ENCODE measurements at places on chromosomes 12 and 14.

DNA sequence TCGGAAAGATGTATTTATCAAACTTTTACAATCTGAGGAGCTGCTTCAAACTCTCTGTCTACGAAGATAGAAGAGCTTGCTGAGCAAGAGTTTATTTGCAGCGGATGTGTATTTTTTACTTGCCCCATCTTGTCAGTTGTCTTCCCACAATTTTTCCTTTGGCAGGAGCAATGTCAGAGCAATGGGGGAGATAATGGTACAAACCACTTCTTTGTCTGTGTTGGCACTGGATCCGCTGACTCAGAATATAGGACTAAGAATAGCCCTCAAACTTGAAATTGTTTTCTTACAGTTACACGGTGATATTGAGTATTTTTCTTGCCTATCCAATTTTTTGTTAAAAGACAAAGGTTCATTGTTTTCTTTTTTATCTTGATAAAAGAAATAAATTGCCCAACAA lies 27.6 kb downstream of the HELB start:
- DNase-seq, result no peak

- DNase-seq, result no peak
Observed at GRCh38 chr14:102817942-102818940, 41.0 kb downstream of the TRAF3 start.

DNA sequence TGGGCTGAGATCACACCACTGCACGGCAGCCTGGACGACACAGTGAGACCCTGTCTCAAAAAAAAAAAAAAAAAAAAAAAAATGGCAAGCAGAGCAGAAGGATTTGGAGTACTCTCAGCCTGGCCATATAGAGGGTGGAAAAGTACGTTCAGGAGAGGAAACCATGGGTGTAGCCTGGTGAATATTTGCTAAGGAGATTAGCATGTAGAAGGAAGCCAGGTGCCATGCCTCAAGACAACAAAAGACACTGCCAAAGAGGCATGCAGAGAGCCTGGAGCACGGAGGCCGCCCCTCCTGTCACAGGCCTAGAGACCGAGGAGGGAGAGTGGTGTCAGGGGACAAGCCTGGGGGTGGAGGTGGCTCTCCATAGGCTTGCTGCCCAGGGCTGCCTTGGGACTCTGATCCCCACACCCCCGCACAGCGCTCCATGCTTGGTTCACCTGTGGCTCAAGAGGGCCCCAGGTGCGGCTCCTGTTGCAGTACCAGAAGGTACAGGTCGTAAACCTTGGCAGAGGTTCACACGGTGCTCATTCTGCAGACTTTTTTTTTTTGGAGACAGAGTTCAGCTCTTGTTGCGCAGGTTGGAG lies 27.9 kb upstream of the DEGS2 start:
- DNase-seq, result no peak

- DNase-seq, result no peak
Observed at GRCh38 chr12:2638273-2639019, 156.3 kb upstream of the FKBP4 start.

DNA sequence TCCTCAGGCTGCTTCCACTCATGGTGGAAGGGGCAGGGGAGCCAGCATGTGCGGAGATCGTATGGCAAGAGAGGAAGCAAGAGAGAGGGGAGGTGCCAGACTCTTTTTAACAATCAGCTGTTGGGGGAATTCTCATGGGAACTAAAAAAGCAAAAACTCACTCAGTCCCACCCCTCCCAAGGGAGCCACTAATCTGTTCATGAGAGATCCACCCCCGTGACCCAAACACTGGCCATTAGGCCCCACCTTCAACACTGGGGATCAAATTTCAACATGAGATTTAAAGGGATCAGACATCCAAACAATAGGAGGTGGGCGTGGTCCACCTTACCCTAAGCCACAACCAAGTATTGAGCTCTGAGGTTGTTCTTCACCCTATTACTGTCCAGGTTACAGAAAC lies 375.1 kb downstream of the GRIN2B start:
- no peak for DNase-seq

DNA sequence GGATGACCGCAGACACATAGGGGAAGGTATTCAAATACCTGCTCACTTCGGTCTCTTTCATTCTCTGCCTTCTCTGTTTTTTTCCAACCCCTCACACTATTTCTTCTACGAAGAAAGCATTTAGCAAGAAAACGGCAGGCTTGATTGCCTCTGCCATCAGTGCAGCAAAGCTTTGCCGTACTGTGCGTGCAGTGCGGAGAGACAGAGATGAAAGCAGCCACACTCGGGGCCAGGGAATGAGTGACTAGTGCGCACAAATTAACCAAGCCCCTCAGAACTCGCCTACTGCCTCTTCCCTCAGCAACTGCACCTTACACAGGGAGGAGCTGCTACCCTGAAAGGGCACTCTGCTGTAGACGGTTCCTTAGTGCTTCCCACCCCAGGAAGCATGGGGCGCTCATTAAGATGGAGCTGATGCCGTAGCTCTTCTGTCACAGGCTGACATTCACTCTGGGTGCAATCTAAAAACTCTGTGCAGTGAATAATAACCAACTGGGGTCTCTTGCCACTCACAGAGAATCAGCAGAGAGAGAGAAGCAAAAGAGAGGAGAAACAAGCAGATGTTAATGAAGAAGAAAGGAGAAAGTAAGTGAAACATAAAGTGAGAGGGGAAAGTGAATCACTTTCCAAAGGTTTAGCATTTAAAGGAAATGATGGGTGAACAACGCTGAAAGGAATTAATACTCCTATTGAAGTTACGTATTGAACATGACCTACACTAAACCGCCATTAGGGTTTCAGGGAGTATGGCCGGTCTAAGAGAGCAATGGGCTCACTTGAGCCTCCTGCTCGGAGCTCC lies 69.4 kb downstream of the GRIN2B start:
- DNase-seq, result no peak

- no peak for DNase-seq
Observed at GRCh38 chr14:98114122-98114895, 1157.7 kb downstream of the BCL11B start.

DNA sequence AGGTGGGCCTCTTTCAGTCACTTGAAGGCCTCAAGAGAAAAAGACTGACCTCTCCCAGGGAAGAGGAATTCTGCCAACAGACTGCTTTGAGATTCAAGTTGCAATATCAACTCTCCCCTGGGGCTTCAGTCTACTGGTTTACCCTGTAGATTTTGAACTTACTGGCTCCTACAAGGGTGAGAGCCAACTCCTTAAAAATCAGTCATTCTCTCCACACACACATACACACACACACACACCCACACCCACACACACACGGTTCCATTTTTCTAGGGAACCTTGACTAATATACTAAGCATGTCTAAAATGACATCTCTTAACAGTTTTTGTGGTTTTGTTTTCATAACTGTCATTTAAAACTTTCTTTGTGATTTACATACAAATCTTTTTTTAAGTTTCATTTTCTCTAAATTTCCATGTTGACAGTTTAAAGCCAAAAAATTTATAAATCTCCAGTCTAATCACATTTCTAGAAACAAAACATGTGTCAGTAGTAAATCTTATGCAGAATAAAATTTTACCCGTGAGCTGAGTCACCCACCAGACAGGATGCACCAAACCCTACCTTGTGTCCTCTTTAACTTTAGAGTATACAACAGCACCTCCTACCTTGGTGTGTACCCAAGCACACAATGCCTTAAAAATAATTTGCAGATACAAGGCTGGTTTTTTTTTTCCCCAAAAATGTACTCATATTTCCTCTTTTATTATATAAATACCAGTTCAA lies 394.6 kb downstream of the AEBP2 start:
- DNase-seq, result no peak

GRCh38 chr12:57401165-57401564 lies 29.7 kb downstream of the R3HDM2 start:
- DNase-seq, result no peak

- DNase-seq, result no peak
Observed at GRCh38 chr12:43899574-43899973, 63.7 kb downstream of the TMEM117 start.

- DNase-seq, result no peak
Observed at GRCh38 chr14:98606041-98606640, 665.9 kb downstream of the BCL11B start.

DNA sequence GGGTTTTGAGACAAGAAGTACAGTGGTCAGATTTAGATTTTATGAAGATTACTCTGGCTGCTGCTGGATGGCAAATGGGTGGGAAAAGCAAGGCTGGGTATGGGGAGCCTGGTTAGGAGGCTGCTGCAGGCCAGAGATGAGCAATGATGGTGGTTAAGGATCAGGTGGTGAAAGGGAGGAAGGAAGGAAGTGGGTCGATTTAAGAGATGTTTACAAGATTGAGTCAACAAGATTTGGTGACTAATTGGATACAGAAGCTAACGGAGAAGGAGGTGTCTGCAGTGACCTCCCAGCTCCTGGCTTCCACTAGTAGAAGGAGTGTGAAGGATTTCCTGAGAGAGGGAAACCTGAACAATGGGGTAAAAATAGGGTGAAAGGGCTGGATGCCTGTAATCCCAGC lies 18.7 kb downstream of the NOS1 start:
- DNase-seq, result no peak

DNA sequence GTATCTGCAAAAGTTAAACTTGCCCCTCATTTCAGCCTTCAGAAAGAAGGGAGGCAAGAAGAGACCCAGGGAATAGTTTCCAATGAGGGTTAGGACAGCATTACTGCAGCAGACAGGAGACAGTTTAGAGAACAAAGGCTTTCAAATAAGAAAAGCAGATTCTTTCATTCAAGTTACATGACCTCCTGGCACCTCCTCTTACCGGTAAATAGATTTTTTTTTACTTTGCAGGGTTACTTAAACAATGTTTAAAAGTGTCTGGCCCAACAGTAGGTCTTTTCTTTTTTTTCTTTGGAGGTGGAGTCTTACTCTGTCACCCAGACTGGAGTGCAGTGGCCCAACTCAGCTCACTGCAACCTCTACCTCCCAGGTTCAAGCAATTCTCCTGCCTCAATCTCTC lies 47.1 kb downstream of the SINHCAF start:
- no peak for DNase-seq

DNA sequence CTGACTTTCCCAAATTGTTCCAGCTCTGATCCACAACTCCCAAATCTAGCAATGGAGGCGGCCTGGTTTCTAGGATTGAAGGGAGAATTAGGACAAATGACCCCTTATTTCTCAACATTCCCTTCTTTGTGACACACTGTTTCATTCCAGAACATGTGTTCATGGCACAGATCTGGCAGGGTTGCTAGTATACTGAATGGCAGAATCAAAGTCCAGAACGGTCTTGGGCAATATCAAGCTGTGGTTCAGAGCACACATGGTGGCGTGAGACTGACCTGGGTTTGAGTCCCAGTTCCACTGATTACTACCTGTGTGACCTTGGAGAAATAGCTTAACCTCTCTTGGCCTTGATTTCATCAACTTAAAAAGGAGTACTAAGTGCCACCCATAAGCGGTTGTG lies 152.5 kb downstream of the SAMD4A start:
- no peak for DNase-seq

DNA sequence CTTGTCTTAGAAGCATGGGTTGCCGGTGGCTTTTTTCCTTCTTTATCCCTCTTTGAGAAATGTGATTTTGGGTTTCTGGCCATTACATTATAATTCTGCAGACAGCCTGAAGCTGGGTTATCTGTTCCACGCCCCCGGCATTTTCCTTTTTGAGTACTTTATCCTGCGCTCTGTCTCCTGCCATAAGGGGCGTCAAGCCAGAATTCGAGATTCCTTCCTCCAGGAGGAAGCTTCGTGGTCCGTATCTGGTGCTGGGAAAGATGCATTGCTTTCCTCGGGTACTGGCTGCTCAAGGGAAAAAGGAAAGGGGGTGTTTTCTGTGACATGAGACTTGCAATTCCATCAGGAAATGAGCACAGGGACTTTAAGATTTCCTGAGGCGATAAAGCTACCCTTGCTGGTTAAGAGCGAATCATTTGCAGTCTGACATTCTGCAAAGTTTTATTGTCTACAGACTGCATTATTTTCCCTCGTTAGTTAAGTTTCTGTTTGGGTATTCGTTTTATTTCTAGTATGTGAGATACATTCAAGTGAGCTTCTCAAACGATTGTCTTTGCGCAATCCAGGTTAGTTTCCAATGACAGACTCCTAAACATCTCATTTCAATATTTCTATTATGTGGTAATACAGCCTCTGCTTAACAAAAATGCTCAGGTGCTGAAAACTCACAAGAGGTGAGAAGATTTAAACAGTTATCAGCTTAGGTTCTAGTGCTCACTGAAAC lies 694 bp downstream of the AKAP5 start:
- DNase-seq, result no peak

- DNase-seq, result no peak
Observed at GRCh38 chr14:99809859-99810558, 16.8 kb downstream of the EML1 start.

DNA sequence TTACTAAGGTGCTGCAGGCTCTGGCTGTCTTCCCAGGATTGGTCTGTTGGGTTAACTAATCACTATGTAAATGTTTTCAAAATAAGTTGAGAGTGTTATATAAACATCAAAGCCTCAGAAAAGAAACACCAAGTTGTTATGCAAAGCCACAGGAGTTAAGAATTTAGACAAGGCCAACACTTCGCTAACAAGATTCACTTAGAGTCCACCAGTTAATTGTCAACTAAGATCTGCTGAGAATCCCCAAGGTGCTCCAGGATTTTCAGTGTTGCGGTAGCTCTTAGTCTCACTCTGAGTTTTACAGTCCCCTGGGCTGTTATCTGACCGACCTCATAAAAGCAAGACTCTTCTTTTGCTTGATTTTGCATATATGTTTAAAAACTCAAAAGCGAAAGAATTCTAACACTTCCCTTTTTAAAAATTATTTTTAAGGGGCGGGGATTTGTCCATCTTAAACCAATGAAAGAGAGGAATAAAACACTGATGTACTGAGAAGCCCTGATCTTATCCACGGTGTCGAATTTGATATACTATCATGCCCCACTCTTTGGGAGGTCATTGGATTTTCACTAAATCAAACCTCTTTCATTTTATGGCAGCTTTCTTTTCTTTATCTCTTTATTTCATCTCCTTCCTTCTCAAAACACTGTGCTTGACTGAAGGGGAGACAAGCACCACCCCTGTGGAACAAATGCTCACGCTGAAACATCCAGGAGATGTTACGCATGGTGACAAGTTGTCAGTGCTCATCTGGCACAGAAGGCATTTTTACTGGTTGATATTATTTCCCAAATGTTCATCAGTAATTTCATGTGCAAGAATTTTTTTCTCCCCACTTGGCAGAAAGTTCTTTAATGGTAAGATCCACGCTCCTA lies 7.0 kb downstream of the NIN start:
- DNase-seq, result no peak

DNA sequence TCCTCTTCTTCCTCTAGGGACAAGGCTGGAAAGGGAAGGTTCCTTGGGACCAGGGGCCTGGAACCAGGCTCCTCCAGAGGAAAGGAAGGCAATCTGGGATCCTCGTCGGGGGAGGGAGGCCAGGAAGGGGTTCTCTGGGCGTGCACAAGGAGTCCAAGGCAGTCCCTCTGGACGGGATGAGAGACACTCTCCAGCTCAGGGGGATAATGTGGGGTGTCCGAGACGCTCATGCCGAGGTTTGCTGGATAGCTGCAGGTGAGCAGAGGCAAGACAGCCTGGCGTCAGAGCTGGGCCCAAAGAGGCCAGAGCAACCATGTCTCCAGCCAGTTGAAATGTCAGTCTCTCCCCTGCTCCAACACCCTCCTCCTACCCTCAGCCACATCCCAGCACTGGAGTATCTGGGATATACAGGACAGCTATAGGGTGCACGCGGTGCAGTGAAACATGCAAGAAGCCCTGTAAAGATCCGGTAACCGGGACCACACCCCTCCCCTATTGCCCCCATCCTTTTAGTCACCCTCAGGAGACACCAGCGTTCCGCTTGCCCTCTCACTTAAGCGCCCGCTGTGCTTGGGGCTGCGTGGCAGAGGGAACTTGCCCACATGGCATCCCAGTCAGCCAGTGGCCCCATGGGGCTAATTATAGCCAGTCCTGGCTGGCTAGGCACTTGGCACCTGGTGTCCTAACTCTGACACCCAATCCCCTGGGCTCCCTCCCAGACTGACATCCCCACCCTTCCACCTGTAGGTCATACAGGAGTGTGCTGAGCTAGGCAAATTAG lies at the start of gene KLHL33:
KLHL33 (minus strand) TSS at position 585 of the 781 bp plus-strand sequence; CDS start at position 230, 355 bp downstream.
- no peak for DNase-seq

Data from stimulated activated CD8-positive, alpha-beta memory T cell treated with anti-CD3 and anti-CD28 coated beads, Interleukin-4, amount 100 ng/mL, for 1 hour (primary cell).